ENCODE measurements at places on chromosomes 4 and X.

- no peak for DNase-seq
Measured at GRCh38 chr4:180558427-180558826, 1684.8 kb upstream of the TENM3 start.

GRCh38 chr4:114226968-114227760, 247.7 kb upstream of the ARSJ start:
- no peak for DNase-seq

GRCh38 chrX:109707720-109708119, 25.3 kb downstream of the ACSL4 start:
- DNase-seq = no peak

- DNase-seq = peak; percentile 56
Measured at GRCh38 chr4:121252224-121252806, 88.2 kb upstream of the TNIP3 start.

DNA sequence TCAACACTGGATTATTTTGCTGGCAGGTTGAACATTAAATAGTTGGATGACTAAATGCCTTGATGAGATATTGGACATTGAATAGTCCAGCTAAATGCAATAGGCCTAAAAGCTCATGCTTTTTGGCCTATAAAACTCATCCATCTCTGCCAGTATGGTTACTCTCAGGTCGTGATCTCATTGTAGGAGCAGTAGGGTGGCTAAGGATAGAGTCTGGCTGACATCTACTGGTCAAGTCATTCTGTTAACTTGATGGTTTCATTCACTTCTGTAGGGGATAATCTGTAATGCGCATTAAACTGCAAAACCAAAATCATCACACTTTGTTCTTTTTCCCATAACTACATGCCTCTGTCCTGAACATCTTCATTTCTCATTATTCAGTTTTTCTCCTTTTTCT, 227.0 kb downstream of the DKK2 start:
- DNase-seq = no peak

DNA sequence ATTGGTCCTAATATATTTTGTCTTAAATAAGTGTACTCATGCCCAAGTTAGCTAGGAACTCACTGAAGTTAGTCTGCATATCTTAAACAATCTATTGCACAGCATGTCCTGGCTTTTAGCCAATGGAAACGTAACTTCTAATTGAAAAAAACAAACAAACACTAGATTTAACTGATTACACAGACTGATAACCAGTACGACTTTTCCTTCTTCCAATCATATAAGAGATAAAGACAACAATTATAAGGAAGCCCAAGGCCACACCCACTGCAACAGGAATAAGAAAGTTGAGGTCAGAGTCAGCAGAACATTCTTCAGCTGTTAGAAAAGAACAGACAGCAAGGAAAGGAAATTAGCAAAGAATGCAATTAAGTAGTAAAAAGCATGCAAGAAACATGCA, 40.8 kb downstream of the LAMP2 start:
- DNase-seq = no peak

Measured in GM10248 (cell line).